ENCODE measurements at places on chromosomes 2 and 18.

GRCh38 chr18:47448956-47449355 is 197.5 kb upstream of the SKOR2 start:
- DNase-seq: no peak

- no peak for DNase-seq
Observed at GRCh38 chr2:69145204-69145603, 132.2 kb downstream of the ANTXR1 start.

GRCh38 chr2:174035981-174036742 is 71.0 kb upstream of the SP3 start:
- peak; percentile 61 for DNase-seq

DNA sequence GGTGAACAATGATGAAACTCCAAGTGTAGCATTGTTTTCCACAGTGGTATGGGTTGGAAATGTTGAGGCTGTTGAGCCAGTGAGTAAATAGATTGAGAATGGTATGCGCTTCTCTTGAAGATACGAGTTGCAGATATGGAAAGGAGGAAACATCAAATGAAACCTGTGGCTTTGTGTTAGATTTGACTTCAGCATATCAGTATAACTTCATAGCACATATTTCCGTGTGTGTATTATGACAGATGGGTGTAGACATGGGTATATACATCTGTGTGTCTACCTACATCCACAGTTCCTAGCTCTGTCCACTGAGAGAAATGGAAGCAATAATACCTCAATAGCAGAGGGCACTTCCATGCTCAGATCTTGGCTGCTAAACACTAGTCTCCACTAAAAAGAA is 8.0 kb downstream of the SNED1 start:
- no peak for DNase-seq

- DNase-seq: peak; percentile 34
Observed at GRCh38 chr18:44733069-44733753, 52.5 kb downstream of the SETBP1 start.

- no peak for DNase-seq
Observed at GRCh38 chr2:217568289-217568971, 434.4 kb downstream of the TNS1 start.

GRCh38 chr18:45284174-45284573 is 331.1 kb upstream of the SLC14A2 start:
- no peak for DNase-seq

GRCh38 chr2:233385489-233386044 is 31.3 kb downstream of the DGKD start:
- DNase-seq: no peak

GRCh38 chr2:218876562-218877219 is 4.0 kb upstream of the WNT10A start:
- DNase-seq: peak; percentile 66

DNA sequence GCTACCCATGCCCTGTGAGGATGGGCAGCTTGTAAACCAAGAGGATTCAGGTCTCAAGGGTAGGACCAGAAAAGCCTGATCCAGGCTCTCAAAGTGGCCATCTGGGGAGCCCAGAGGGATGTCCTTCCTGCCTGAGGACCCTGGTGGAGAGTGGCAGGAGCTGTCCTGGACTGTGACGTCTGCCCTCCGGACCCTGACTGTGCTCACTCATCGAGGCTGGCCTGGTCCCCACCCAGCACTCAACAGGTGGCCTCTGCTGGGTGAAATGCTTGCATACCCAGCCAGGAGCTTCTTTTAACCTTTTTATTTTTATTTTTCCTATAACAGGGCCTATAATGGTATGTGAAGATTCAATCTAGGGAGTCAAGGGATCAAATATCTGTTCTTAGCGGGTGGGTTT is 24.5 kb downstream of the CREG2 start:
- no peak for DNase-seq

- DNase-seq: no peak
Observed at GRCh38 chr2:216695401-216695821, at the start of gene IGFBP5. IGFBP5 (minus strand) TSS chr2:216695549; CDS start chr2:216694775, 774 bp downstream.

DNA sequence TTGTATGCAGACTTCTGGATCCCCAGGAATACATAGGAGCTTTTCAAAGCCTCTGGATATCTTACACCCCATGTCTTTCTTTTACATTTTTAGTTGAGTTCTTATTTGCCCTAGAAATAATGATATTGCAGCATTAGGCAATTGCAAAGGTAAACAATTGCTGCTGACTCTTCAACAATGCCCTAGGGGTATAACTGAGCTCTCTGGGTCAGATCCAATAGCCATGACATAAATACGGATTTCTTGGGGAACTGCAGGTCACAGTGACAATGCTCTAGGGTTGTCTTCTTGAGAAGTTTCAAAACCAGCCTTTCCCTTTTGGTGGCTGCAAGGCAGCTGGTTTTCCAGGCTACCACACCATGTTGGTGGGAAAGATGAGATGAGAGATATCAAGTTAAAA is 16.5 kb upstream of the OR6B3 start:
- DNase-seq: no peak

DNA sequence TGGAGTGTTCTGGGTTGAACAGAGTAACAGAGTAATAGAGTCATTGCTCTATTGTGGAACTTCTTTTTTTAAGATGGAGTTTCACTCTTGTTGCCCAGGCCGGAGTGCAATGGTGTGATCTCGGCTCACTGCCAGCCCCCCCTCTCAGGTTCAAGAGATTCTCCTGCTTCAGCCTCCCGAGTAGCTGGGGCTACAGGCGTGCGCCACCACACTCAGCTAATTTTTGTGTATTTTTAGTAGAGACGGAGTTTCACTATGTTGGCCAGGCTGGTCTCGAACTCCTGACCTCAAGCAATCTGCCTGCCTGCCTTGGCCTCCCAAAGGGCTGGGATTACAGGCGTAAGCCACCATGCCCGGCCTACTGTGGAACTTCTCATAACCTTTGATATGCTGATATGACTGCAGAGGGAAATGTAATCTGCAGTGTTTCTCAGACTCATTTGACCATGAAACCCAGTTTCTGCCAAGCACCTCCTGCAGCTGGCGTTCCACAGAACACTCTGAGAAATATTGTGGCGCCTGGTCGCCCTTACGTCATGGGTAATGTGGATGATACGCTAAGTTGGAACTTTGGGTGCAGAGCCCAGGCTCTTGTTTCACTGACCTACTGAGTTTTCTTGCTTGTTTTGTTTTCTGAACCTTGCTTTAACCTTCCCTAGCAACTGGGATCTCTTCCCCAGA is 213.8 kb downstream of the BCL2 start:
- no peak for DNase-seq

GRCh38 chr18:48672671-48673340 is 134.0 kb downstream of the CTIF start:
- no peak for DNase-seq

DNA sequence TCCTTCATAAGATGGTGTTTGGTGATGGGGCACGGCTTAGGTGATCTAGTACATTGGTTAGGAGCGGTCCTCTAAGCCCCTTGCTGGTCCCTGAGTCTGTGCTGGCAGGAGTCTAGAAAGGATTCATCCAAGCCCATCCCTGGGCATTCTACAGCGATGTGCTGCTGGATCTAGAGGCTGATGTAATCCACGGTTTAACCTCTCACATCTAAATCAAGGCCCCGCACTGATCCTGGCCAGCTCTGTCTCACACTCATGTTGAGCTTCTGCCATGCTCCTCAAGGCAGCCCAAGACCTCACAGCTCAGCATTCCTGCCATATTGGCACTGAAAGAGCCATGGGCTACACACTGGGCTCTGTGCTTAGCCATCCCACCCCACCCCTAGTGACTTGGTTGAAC is 664.8 kb downstream of the STK39 start:
- DNase-seq: no peak

DNA sequence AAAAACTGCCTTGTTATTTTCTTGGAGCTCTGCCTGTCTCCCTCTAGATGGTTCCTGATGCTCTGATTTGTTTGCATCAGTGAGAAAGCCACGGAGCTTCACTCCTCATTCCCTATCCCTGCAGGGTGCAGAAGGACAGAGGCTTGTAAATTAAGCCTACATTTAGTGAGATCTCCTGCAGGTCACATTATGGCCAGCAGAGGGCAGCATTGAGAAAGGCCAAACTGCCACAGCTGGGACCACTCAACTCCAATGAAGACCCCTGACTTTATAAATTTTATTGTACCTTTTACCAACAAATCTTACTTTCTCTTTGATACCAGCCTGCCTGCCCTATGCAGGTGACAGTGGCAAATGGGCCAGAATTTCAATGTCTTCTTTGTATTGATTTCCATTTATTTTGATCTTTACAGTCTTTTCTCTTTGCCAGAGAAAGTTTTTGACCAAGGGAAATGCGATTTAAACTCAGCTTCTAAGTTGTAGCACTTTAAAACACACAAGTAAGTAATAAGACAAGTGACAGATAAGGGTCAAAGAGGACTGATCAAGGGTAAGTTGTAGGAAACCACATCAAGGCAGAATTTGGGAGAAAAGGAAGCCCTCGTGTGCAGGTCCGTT is 1029.1 kb upstream of the KLHL29 start:
- peak; percentile 3 for DNase-seq

DNA sequence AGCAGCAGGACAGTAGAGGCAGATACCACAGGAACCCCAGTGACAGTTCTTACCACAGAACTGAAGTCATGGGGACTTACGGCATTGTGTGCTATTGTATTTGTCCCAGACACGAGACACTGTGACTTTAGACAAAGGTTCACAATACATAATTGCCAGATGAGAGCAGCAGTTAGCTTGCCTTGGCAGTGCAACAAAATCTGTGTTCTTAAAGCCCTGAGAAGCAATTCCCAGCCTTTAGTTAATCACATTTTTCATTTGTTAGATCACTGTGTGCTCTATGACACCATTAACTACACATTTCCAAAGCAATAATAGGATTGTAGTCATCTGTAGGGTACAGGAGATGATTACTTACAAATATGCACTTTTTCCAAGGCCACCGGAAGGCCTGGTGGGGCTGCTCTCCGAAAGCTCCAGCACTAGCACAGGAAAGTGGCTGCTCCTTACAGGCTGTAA is 97.5 kb upstream of the LDLRAD4 start:
- no peak for DNase-seq

DNA sequence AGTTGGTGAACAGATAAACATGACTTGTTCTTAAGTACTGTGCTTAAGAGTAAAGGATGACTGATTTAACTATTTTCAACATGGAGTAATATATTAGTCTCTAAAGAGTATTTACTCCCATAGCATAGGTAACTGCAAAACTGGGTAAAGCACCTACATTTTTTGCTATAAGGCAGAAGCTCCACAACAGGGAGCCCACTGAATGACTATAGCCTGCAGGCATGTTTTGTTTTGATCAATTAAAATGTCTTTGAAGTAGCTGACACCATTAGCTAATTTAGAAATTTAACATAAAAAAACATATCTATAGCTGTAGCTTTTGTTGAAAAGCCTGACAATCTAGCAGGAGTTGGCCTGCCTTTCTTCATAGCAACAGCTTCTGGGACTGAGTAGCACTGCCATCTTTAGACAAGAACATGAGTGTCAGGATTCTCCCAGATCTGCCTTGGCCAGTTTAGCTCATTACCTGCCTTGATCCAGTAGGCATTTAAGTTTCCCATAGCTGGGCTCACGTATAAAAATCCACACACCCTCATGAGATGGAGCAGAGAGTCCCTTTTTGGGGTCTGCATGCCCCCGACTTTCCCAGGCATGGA is 1935.1 kb upstream of the PIK3C3 start:
- no peak for DNase-seq

GRCh38 chr18:68991286-68991685 is 193.4 kb downstream of the CCDC102B start:
- no peak for DNase-seq

- DNase-seq: no peak
Observed at GRCh38 chr2:46097714-46098480, 199.3 kb upstream of the EPAS1 start.

DNA sequence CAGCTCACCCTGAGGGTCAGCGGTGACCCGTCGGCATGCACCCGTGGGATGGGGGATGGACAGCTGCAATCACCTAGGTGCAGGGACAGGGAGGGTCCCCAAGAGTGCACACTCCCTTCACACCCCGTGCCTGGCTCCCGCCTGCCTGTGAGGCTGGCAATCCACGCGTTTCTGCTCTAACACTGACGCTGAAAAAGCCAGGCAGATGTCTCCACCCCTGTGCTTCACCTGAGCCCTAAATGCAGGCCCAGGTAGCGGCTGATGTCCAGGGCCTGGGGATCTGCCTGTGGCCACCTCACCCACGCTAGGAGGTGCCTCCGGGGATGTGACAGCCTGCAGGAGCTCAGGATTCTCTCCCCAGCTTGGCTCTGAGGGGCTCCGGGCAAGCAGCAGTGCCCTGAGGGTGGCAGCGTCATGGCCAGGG is 212.0 kb upstream of the SALL3 start:
- DNase-seq: no peak

DNA sequence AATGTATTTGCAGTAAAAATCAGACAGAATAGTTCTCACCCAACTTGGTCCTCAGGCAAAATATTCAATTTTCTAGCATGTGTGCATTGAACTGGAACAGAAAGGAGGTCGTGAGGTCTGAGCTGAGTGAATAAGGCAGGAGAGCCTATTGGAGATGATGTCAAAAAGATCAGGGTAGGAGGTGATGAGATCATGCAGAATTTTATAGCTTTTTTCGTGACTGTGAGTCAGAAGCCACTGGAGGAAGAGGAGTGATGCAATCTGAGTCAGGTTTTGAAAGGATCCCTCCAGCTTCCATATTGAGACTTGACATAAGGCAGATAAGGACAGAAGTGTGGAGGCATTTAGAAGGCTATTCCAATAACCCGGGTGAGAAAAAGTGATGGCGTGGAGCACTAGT is 299.5 kb upstream of the SOX11 start:
- DNase-seq: no peak

GRCh38 chr2:109497911-109498870 is 115.6 kb downstream of the SEPTIN10 start:
- no peak for DNase-seq

DNA sequence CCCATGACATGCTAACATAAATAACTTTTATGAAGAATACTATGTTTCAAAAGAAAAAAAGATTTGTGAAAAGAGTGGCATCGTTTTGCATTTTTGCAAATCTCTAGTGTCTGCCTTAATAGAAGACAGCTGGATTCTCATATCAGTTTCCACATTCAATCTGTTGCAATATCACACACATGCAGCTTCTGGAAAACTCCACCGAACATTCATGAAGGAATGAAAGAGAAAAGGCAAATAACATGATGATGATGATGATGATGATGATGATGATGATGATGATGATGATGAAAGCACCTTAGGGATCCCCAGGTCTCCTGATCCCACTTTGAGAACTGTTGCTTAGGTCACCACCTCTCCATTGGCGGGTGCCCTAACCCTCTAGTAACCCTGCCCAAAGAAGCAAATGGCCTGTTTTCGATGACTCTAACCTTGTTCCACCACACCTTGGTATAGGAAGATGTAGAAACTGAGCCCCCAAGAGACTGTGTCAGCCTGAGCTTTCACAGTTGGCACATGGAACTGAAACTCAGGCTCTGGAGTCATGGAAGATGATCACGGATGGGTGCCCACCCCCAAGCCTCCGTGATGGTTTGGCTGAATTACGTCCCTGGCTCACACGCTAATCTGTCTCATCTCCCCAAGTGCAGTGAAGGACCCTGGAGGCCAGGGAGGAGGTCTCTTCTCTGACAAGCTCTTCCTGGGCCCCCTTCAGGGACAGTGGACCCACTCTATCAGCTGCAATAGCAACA is 80.1 kb upstream of the SMAD7 start:
- no peak for DNase-seq

DNA sequence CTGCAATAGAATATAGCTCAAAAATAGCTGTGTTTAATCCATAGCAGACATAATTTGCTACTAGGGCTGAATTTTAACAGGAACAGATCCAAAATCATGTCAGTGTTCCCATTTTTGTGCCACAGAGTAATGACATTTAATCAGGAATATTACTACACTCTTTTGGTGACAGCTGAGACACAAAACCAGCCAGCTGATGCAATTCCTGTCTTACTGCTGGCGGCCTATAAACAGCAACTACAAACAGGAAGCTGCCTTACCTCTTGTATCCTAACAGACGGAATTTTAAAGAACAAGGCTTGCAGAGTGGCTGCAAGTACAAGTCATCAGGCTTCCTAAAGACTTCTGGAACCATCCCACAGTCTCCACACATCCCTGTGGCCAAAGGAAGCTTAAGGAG is 218.1 kb downstream of the ZNF521 start:
- no peak for DNase-seq

Data from AML-193 (cell line).